ENCODE measurements at places on chromosomes 1 and 21.

GRCh38 chr1:51281807-51282206 lies 45.7 kb downstream of the RNF11 start:
- no peak for DNase-seq

GRCh38 chr1:31439276-31439675 lies 26.3 kb downstream of the SERINC2 start:
- DNase-seq, result no peak

GRCh38 chr1:87647430-87648177 lies 318.9 kb downstream of the LMO4 start:
- DNase-seq, result no peak

- DNase-seq, result no peak
These were observed 348.2 kb upstream of the DUSP10 start for GRCh38 chr1:222090103-222090502.

- DNase-seq, result no peak
These were observed 223.2 kb downstream of the FOXD2 start for GRCh38 chr1:47661040-47661439.

DNA sequence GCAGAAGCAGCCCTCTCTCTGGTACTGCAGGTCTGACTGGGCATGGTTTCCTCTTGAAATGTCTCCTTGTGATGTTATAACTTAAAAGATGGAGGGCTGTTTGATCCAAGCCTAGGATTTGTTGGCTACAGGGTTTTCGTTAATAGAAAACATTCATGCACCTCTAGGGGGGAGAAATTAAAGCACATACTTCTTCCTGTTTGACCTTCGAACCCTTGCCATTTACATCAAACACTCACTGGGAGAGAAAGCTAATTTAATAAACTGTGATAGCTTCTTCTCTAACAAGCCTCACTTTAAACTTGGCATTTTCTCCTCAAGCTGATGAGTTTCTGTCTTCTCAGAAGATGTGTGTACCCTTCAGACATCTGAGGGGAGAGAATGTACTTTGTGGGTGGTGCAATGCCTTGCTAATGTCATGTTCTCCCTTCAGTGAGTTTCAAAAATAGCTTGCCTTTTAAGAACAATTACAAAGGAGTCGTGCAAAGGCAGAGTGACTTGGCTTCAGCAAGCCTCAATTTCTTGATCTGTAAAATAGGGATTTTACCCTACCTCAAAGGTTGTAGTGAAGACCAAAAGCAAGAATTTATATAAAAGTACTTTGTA lies 20.4 kb downstream of the CACHD1 start:
- no peak for DNase-seq

GRCh38 chr1:206556047-206556749 lies 48.9 kb downstream of the RASSF5 start:
- no peak for DNase-seq

DNA sequence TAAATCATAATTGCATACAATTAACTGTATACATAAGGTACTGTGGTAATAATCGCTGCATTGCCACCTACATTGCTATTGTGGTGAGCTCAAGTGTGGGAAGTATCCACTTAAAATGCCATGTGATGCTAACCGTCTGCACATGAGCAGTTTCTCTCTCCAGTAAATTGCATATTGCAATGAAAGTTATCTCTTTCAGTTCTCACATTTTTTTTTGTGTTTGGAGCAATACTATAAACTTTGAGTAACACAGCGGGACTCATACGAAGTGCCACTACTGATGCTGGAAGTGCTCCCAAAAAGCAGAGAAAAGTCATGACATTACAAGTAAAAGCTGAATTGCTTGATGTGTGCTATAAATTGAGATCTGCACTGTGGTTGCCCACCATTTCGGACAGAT lies 38.5 kb downstream of the DISC1 start:
- DNase-seq, result no peak

DNA sequence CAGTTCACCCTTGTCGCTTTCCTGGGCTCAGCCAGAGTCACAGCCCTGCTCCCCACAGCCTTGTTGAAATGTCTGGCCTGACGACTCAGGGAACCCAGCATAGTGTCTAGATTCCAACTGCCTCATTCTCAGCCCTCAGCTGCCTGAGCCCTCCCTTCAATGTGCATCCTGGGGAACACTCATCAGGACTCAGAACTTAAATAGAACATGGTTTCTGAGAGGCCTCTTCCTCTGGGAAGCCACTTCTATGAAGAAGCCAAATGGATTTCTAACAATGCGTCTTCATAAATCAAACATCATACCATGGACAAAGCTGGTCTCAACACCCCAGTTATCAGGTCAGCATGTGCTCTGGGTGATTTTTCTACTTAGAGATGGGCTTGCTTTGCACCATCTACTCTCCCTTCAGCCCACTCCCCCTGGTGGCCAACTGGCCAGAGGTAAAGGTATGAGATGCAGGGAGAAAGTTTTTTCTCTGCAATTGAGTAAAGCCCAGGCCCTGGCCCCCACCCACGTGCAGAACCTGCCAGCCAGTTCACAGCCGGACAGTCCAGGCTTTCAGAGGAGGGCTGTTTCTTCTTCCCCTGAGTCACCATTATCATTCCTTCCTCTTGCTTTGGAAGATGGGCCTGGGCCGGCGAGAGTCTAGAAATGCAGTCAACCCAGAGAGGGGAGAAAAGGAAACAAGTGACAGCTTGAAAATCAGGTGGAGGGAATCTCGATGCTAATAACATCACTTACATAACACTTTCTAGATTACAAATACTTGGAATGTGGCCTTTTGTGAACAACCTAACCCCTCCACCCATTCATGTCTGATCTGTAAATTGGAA lies 32.1 kb downstream of the CD244 start:
- no peak for DNase-seq

DNA sequence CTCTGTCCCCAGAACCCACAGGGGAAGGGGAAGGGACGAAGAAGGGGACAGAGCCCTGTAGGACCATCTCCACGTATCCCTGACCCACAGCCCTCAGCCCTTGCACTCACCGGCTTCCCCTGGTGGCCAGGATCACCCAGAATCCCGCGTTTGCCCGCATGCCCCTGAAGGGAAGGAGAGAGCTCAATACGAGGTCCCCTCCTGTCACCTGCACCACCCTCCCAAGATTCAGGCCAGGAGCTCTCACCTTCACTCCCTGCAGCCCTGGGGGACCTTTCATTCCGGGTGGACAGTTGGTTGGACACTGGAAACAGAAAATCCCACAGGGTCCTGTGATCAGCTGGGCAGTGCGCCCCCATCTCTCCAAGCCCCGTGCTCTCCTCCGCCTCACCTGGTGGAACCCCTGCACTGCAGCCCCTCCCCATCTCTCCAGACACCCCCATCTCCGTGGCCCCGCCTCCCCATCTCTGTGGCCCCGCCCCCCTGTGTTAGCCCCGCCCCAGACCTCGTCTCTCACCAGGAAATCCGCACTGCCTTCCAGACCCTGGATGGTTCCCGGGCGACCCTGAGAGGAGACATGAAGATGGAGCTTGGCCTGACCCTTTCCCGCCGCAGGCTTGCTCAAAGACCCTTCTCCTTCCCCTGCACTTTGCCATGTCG lies 6.0 kb downstream of the COL9A2 start:
- no peak for DNase-seq

- DNase-seq, result no peak
These were observed 21.0 kb upstream of the EPS8L3 start for GRCh38 chr1:109784551-109785252.

GRCh38 chr1:66439031-66439740 lies 94.8 kb upstream of the SGIP1 start:
- no peak for DNase-seq

- DNase-seq, result no peak
These were observed 18.0 kb upstream of the KPRP start for GRCh38 chr1:152739841-152740240.

GRCh38 chr1:30420519-30421050 lies 302.8 kb downstream of the MATN1 start:
- no peak for DNase-seq

DNA sequence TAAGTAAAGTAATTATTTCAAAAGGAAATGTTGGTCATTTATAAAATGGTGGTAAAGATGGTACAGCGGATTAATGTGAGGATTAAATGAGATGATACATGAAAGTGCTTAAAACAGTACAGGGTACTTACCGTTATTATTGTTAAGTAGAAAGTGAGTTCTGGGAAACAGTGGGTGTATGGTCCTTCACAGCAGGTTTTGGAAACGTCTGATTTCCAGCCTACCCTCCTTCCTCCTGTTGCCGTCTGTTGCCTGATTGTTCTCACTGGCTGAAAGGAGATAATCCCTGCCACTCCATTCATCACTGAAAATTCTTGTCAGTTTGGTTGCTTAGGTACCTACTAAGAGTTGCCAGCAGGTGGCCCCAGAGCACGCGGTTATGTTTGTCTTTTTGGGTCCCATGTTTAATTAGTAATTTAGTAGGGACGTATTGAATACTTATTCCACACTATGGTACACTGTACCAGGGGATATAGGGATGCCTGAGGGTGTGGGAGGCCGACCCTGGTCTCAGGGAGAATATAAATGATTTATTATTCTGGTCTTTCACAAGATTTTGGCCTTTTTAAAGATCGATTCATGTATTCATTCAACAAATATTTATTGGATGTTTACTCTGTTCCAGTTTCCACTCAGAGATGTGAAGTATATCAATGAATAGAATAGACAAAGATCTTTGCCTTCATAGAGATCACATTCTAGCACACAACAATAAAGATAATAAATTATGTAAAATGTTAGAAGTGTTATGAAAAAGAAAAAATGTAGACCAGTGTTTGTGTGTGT lies 30.8 kb upstream of the RPTN start:
- peak; percentile 19 for DNase-seq

- DNase-seq, result no peak
These were observed 25.0 kb downstream of the TTC39A start for GRCh38 chr1:51305371-51305823.

GRCh38 chr1:31618916-31619846 lies 1.7 kb downstream of the HCRTR1 start:
- DNase-seq, result no peak

DNA sequence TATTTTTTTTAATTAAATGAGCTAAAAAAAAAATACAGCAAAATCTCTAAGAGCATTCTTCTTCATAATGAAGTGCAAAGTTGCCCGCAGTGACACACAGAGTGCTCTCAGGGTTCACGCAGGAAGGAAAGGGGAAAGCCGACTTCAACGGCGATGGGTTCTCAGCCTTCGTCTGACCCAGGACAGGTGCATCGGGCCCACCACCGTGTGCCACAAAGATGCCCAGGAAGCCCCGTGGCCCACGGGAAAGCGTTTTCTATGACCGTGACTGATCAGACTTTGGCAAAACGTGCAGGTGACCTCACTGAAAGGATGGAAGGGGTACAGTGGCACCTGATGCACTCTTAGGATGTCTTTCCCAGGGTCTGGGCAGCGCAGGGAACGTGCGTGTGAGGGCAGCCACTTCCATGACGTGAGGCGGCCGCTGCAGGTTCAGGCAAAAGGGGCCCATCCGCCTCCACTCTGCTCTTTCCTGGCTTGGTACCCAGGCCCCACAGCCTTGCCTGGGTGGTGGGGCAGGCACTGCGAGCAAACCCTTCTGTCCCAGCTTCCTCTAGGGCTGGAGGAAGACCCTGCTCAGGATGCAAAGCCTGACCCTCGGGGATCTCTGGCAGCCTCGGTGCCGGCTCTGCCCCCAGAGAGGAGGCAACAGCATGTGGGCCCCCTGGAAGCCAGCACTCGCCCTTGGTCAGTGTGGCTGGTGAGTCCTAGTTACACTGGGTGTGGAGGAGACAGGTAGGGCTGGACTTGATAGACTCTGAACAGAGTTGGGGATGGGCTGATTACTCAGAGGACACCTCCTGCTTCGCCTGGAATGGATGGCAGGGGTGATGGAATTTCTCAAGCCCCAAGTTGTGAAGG lies 8.3 kb downstream of the LRRC47 start:
- DNase-seq, result no peak

GRCh38 chr1:13507075-13507474 lies 6.7 kb downstream of the LRRC38 start:
- no peak for DNase-seq

DNA sequence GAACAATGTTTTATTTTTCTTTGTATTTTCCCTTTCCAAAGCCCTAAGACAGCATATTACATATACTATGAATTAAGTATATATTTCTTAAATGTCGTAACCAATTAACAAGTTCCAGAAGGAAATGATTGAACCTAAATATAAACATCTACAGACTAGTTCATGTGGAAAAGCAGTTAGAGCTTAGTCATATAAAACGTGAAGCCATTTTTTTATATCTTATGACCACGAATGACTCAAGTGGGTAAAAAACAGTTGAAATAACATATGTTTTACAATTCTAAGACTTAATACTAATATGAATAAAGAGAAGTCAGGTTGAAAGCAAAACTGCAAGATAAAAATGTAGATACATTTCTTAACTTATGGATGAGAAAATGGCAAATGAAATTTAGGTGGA lies 307.3 kb downstream of the BRINP3 start:
- no peak for DNase-seq

- no peak for DNase-seq
These were observed 853 bp upstream of the RRAGC start for GRCh38 chr1:38860454-38860795.

- DNase-seq, result no peak
These were observed 75.9 kb upstream of the SMYD2 start for GRCh38 chr1:214205053-214205452.

- DNase-seq, result no peak
These were observed 41.3 kb downstream of the PGM1 start for GRCh38 chr1:63634471-63634870.

GRCh38 chr1:238649200-238649599 lies 737.2 kb upstream of the CHRM3 start:
- DNase-seq, result no peak

- no peak for DNase-seq
These were observed 19.2 kb upstream of the PTTG1IP start for GRCh38 chr21:44892536-44893277.

GRCh38 chr1:175173531-175173930 lies 19.0 kb downstream of the KIAA0040 start:
- no peak for DNase-seq

DNA sequence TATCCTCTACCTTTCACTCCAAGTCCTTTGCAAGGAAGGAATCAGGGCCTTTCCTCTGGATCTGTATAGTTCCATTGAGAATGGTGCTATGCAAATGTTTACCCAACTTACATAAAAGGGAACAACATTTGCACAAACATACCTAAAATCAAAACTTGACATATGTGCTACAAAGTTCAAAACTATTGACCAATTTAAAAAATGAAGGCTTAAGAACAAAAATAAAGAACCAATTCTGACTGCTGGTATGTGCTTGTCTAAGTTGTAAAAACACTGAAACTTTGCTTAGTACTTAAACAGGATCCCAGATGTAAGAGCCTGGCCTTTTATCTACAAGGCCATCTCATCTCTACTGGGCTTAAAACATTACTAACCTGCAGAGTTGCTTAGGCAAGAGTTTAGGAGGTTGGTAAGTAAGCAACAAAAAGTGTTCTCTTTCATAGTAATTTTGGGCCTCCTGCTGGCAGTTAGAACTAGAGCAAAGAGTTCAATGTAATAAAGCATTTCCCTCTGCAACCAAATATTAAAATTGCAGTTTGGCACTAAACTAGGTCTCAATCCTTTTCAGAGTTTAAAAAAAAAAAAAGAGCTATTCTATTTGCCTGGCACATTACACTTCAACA lies 2.0 kb downstream of the SCMH1 start:
- no peak for DNase-seq

- DNase-seq, result no peak
These were observed 35.5 kb upstream of the PARP1 start for GRCh38 chr1:226443439-226443838.
